ENCODE measurements at places on chromosomes 2 and 18.

DNA sequence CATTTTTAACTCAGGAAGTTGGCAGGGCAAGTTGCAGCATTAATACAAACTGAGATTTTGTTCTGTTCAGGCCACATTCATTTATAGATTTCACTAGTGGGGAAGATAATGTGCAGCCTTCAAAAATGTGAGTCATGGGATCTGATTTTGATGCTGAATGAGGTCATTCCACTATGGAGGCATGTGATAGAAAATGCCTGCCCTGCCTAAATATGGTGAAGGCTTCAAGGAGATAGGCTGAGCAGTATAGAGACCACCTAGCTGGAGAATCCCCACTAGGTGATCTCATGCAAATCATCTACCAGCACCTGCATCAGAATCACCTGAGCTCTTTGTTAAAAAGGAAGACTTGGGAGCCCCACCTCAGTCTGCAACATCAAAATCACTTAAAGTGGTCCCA lies 43.7 kb downstream of the PAX3 start:
- no peak for DNase-seq

DNA sequence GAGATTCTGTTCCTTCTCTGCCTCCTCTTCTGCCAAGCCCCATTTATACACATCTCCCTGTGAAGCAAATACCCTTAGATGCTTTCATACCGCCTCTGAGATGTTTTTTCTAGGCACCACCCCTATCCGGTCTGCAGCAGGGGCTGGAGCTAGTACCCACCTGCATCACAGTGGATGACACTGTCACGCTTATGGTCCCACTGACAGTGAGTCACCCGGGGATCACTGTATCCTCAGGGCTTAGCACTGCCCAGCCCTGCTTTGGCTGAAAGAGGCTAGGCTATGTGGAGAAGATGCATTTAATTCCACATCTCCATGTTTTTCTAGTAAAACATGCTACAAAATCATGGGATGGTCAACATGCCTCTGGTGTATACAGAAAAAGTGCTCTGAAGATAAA lies 9.9 kb downstream of the FABP1 start:
- DNase-seq = no peak

GRCh38 chr2:144086965-144087364 lies 433.0 kb downstream of the ZEB2 start:
- no peak for DNase-seq

- no peak for DNase-seq
Observed at GRCh38 chr18:32711862-32712261, 61.0 kb downstream of the KLHL14 start.

DNA sequence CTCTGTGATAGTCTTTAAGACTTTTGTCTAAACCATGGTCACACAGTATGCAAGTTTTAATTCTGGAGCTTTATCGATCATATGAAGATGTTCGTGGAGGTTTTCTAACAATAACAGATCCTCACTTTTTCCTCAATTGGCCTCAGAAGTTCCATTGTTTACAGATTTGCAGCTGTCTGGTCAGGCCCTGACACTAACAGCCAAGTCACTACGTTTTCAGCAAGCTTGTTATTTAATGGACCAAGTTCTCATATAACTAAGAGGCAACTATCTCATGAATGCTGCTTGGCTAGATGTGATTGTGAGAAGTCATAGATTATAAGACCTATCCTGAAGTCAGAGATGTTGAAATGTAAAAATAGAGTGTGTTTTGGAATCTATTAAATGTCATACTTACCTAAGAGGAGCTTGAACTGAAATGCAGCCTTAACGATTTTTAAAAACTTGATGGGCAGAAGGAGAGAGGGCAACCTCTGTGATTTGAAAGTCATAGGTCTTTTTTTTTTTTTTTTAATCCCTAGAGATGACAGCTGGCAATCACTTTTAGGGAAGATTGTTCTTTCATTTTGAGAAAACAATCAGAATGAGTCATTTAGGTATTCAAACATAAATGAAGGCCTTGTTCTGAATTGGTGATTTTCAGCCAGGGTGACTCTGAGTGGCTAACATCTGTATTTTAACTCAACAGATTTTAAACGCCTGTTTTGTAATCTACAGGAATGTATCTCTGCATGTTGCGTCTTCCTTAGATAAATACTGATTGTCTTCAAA lies 48.4 kb upstream of the NEMP2 start:
- DNase-seq = no peak

GRCh38 chr2:218290316-218291261 lies 1.7 kb downstream of the TMBIM1 start:
- DNase-seq = no peak

DNA sequence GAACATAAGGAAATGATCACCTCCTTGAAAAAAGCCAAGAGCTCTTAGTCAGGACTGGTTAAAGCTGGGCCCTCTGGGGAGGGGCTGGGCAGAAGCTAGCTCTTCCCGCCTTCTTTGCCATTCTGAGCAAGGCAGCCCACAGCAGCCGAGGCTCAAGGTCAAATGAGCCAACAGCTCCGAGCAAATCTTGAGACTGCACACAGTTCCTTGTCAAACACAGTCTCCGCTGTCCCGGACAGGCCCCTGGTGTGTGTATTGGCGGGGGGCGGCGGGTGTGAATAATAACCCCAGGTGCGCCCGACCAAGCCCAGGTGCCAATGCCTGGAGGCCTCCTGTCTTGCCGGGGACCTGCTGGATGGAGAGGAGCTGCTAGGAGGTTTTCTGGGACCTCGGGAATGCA lies 46.4 kb upstream of the ACAA2 start:
- no peak for DNase-seq

DNA sequence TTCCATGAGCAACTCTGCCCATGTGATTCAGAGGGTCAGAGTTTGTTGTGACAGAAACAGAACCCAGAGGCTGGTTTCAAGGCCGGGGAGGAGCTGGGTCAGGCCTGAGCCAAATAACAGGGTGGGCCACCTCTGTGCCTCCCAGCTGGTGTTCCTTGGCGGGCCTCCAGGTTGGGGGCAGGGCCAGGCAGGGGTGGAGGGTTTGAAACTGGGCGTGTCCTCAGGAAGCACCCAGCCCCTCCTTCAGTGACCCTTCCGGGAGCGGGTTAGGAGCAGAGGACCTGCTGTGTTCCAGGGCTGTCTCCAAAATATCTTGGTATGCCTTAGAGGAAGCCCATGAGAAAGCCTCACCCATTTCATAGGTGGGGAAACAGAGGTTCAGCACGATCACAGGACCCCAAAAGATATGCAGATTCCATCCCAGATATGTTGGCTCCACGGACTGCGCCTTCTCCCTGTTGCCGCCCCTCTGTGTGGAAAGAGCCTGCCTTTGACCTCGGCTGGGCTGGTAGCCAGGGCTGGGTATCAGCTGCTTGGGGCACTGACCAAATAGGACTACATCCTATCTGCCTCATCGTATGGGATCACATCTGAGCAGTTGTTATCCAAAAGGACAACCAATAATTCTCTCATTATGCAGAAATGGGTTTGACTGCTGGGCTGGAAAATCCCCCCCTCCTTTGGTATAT lies 74.8 kb upstream of the GLI2 start:
- no peak for DNase-seq

DNA sequence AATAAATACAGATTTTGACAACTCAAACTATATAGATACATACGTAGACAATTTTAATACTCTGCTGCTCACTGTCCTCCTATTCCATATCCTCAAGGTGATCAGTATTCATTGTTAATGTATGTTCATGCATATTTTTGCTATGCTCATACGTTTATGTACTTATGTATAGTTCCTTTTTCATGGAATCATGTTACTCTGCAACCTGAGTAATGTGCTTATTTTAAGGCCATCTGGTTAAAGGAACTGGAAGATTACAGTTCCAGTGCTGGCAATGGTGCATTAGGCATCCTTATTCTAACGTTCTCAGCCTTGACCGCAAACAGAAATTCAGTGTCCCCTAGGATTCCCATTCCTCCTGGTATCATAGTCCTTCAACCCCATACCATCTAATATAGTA lies 385.0 kb upstream of the TNP1 start:
- no peak for DNase-seq

- DNase-seq = no peak
Observed at GRCh38 chr2:179255129-179255528, 9.5 kb downstream of the SESTD1 start.

- DNase-seq = no peak
Observed at GRCh38 chr2:160910681-160911080, 249.5 kb upstream of the TANK start.

- no peak for DNase-seq
Observed at GRCh38 chr2:230902180-230902899, 22.7 kb downstream of the GPR55 start.

DNA sequence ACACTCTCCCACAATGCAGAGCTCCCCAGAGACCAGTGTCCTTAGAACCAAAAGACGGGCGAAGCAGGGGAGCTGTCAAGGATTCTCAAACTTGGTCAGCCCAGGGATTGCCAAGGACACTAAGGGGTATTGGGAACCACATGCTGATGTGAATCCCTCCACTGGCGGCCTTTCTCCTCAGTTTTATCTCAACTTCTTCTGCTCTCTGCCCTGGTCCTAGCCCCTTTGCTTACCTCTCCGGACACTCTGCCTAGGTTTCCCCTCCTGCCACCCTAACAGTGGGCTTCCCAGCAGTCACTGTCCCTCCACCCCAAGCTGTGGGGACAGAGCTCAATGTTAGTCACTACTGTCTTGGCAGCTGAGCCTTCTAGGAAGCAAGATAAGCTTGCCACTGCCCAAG lies 61.1 kb downstream of the POLR1A start:
- no peak for DNase-seq

DNA sequence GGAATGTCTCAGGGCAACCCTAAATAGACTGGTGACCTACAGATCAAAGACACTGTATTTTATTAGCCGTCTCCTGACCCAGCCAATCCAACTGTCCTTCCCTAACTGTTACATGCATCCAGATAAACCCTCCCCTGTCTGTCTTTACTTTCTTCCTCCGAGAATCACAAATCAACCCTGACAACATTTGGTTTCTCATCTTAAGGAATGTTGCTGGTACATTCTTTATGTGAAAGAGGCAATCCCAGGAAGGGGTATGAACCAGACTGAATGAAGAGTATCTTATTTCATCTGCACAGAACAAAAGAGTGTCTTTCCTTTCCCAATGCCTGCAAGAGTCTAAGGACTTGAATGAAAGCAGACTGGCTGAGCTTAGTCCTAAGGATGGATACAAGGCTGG lies 113.9 kb upstream of the LTBP1 start:
- no peak for DNase-seq

DNA sequence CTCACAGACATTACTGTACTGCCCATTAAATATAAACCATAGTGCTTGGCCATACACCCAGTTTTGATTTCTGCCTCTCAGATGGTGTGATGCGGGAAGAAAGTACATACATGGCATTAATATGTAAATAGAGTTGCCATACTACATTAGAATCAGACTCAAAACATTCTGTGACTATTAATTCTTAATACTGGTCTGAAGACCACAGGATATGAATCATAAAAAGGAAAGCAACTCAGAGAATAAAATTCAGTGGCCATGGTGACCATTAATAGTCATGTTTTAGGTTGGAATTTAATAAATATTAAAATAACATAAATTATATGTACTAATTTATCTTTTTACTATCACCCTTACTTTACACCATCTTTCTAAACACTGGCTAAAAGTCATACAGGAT lies 33.0 kb upstream of the WDR75 start:
- DNase-seq = no peak

DNA sequence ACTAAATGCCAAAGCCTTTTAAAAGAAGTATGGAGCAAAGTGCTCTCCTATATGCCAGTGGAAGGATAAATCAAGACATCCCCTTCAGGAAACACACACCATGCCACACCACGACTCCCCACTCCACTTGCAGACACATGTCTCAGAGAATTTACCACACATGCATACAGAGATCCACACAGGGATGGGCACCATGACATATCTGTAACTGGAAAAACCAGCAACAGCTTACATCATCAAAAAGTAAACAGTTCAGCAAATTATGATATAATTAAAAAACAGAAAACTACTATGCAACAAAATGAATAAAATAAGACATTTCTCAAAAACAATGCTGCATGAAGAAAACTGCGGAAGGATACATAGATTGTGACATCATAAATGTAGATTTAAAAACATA lies 29.6 kb downstream of the RBMS1 start:
- no peak for DNase-seq

DNA sequence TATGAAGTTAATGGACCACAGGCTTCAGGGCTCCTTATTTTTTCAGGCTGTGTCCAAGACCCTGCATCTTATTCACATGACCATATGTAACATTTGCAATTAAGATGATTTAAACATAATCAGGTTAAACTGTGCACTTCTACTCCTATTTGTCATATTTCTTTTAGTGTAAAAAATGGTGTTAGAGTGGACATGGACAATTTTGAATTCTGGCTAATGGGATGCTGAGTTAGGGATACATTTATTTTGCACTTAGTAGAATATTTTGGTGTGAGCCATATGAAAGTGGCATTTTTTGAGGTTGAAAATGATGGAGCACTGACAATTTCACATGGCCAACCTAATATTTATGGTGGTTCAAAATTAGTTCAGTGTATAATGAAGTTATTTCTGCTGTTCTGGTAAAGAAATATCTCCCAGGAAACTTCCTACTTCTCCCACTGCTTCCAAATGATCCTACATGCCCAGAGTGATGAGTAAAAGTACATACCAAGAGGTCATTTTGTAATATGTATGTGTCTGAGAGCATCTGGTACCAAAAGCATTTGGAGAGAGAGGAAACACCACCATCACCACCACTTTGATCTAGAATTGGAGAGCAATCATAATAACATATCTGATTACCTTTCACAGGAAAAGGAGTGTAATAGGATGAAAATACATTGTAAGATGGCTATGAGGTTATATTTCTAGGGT lies 36.0 kb downstream of the GULP1 start:
- no peak for DNase-seq

DNA sequence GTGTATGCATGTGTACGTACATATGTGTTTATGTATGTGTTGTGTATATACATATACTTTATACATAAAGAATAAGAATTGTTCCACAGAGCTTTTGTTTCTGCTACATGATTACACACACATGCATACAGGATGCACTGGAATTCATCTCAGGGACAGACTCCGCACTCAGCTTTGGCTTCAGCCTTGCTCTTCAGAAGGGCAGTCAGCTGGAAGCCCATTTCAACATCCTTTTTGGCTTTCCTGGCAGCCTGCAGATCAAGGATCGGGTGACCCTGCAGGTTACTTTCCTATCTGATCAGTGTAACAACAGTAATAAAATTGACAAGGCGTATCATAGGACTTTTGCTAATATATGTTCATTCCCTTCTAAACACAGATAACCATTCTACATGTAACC lies 144.1 kb upstream of the COPS8 start:
- DNase-seq = no peak

- DNase-seq = no peak
Observed at GRCh38 chr2:121256720-121257479, 28.1 kb downstream of the TFCP2L1 start.

GRCh38 chr2:224457408-224458096 lies 55.6 kb upstream of the FAM124B start:
- DNase-seq = no peak

GRCh38 chr2:628651-629050 lies 48.6 kb downstream of the TMEM18 start:
- no peak for DNase-seq

GRCh38 chr2:41720331-41721251 lies 327.2 kb upstream of the PKDCC start:
- DNase-seq = no peak
